ENCODE measurements at places on chromosomes 3 and 15.

- DNase-seq, result no peak
These were observed 319.1 kb upstream of the TBL1XR1 start for GRCh38 chr3:177516158-177517011.

DNA sequence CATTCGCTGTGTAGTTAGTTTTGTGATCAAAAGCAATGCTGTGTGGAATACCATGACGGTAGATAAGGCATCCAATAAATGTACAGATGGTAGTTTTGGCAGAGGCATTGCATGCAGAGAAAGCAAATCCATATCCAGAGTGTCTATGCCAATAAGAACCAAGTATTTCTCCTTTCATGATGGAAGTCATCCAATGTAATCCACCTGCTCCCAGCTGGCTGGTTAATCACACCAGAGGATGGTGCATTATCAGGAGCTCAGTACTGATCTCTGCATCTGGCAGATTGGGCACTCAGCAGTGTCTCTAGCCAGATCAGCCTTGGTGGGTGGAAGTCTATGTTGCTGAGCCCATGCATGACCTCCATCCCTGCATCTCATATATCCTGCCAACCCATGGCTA is 677.7 kb upstream of the NECTIN3 start:
- DNase-seq, result no peak

- DNase-seq, result peak; percentile 44
These were observed 919 bp downstream of the IDH2 start for GRCh38 chr15:90101130-90101968.

GRCh38 chr3:177350121-177350520 is 152.8 kb upstream of the TBL1XR1 start:
- DNase-seq, result no peak

- DNase-seq, result no peak
These were observed 285.1 kb upstream of the MANF start for GRCh38 chr3:51099794-51100535.

GRCh38 chr3:189833996-189834395 is 202.8 kb downstream of the TP63 start:
- no peak for DNase-seq

GRCh38 chr3:69882560-69882959 is 117.0 kb upstream of the SAMMSON start:
- DNase-seq, result no peak

Data from CD4-positive, alpha-beta T cell treated with Interleukin-17A for 1 hour (primary cell).